Myocyte (in vitro differentiated cells): ENCODE measurements at places on chromosomes 4 and X. TPM values are rescaled to one million over a fixed set of nuclear protein-coding genes. Genes with fewer than 3 reads are reported as not detected.

DNA sequence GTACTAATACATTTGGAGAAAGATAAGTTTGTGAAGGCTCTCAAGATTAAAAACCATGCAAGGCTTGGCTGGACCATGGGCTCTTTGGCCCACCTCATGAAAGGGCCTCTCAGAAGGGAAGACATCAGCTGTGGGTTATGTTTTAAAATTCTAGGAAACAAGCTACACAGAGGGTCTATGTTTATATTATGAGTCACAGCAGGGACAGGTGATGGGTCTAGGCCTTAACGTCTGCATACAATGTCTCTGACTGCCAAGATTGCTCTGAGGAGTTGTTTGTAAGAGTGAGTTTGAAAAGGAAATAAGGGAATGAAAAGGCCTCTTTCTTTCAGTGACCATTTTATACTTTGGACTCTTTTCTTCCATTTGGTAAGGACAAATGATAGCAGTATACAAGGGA lies 77.0 kb upstream of the ARMCX2 start:
- DNase-seq: peak; percentile 53

ELMOD2 gene
- total RNA-seq: 45.4 and 56.5 TPM in 2 replicates

- no peak for DNase-seq
Observed at GRCh38 chrX:100315566-100315965, 94.5 kb downstream of the PCDH19 start.

DNA sequence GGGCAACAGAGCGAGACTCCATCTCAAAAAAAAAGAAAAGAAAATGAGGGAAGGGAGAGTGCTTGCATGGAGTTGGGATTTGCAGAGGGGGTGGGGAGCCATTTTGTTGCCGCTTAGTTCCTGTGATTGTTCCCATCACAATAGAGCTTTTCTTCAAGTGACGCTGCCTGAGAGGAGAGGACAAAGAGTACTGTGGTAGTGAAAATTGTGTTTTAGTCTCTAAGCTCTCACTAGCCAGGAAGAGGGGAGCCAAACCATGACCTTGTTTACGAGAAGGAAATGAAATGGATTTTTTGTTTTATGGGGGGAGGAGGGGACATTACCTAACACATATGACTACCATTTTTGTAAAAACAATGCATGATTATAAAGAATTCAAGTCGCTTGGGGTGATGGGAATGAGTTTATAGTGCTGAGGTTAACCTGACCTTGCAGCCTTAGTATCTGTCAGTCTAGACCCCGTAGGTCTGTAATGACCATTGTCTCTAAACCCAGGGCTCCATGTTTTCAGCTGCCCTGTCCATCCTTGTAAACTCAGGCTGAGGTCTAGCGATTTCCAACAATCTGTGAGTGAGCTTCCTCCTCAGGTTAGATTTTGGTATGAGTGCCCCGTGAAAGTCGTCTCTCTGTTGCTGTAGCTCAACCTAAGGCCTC lies 18.8 kb downstream of the SRD5A3 start:
- no peak for DNase-seq
